Cerebellar cortex (tissue), 1 donor: ENCODE measurements at places on chromosomes 11 and 22.
A peak's percentile ranks its signal among the peaks of the same experiment; 100 is the strongest.

GRCh38 chr22:43479301-43479950 lies 67.6 kb downstream of the MPPED1 start:
- no peak for DNase-seq

GRCh38 chr11:118641397-118642019 lies 34.1 kb downstream of the PHLDB1 start:
- DNase-seq = peak; percentile 47

GRCh38 chr11:127055236-127055635 lies 54.7 kb upstream of the KIRREL3 start:
- DNase-seq = no peak

GRCh38 chr11:130100381-130101095 lies 30.8 kb downstream of the APLP2 start:
- no peak for DNase-seq

GRCh38 chr22:41094041-41094593 lies 1.7 kb downstream of the EP300 start:
- DNase-seq = peak; percentile 44

DNA sequence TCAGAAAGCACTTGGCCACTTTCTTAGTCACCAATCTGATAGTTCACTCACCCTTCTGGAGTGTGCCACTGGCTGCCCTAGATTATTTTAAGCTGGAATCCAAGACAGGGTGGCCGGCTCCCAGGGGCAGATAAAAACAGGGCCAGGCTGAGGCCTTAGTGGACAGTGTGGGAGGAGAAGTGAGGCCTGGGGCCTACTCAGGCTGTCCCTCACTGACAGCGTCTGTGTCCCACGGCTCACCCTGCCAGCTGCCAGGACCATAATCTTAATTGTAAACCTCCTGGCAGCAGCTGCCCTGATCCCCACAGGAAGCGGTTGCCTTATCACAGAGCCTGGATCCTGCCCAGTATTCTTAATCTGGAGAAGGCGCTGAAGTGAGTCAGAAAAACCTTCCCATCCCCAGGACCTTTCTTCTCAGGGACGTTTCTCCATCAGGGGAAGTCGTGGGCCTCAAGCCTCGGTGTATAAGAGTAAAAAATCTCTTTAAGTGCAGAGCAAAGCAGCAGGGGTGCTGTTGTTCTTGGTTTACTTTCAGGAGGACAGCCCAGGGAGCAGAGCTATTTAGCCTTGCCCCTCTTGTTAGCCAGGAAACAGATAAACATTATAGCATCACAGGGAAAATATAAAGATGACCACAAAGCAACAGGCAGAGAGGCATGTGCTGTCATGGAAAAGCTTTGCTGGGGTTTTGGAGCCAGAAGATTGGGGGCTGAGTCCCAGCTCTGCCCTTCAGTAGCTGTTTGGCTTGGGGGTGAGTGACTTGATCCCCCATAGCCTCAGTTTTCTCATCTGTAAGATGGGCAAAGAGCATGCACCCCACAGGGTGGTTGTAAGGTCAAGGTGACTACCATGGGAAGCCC lies 39.6 kb downstream of the TSPAN18 start:
- DNase-seq = no peak

GRCh38 chr22:36922711-36923110 lies 9.3 kb downstream of the CSF2RB start:
- DNase-seq = no peak

- DNase-seq = no peak
These were observed 9.4 kb downstream of the DPP3 start for GRCh38 chr11:66489636-66490035.

- no peak for DNase-seq
These were observed 1.7 kb upstream of the PARVA start for GRCh38 chr11:12375720-12376119.

DNA sequence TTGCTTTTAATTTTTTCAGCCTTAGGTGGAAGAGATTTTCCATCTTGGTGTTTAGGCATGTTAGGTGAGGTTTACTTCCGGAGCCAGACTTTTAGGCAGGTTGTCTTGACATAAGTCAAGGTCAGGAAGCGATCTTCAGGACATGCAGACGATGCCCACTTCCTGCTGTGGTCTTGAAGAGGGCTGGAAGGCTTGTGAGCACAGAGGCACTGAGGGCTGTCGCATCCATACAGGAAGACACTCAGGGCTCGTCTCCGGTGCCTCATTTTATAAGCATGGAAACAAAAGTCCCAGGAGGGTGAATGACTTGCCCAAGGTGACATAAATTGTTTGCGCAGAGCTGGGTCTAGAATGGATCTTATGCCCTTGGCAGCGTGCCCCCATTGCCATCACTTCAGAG lies 30.8 kb downstream of the MARK2 start:
- no peak for DNase-seq

DNA sequence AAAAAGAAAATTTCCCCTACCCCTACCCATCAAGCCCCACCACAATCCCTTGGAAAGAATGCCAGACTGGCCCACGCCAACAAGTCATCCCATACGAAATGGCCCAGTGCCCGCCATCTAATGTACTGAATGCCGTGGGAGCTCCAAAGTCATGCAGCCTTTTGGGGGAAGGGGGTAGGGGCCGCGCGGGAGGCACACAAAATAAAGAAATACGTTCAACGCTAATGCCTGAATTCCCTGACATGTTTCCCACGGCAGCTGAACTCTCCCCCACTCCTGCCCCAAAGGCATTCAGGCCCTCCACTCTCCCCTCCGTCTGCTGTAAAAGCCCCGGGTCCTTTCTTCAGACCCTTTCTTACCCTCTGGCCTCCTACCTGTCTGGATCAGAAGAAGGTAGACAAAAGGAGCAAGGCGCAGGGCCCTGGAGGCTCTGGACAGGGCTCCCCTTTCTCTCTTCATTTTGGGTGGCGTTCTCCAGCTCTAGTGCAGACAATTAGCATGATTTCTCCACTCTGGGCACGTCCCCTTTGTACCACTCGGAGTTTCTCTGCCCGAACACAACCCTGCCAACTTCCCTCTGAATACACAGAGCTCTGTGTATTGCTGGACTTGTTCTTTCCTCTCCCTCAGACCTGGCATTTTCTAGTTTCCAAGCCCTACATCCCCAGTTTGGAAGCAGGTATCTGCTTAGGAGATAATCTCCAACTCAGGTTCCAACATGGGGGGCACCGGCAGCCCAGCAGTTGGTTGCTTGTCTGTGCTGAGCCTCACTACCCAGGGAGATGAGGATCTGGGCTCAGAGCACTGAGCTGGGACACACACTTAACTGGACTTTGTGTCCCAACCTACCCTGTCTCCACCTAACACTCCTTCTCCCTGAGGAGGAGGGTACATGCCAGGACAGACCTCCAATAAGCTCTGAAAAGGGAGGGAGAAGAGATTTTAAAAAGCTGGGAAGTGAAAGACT lies at the start of gene HEPACAM:
HEPACAM (minus strand) TSS at position 500 of the 967 bp plus-strand sequence; CDS start at position 459, 41 bp downstream.
- peak; percentile 14 for DNase-seq

- DNase-seq = no peak
These were observed 86.3 kb upstream of the CRYBB3 start for GRCh38 chr22:25113316-25113721.

DNA sequence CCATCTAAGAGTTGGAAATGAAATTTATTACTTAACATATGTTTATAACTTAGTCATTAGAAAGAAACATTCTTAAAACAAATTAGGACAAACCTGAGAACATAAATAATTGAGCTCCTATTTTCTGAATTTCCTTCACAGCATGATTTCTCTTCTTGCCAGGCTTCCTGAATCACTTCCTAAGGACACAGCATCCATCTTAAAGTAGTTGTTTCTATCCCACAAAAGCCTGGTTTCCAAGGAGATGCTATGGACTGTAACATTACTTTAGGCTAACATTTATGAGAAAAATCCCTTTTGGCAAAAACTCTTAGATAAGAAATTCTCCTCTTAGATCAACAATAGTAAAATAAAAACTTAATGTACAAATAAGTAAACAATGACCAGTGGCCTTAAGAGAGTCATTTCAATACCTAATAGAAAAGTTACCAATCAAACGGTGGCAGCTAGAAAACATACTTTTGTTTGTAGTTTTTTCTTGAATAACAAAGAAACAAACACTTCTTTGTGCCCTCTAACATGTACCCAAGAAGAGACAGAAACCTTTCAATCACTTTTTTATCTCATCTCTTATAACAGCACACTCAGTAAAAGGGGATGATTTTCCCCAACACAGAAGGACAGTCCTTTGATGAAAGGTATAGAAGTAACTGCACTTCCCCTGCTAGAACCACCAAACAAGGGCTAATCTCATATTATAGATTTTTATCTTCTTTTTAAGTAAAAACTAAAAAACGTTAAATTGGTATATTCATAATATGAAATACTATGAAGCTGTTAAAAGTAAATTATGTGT lies 74.5 kb downstream of the TTC28 start:
- DNase-seq = no peak

GRCh38 chr11:9806946-9807687 lies 143.2 kb downstream of the SWAP70 start:
- DNase-seq = no peak

DNA sequence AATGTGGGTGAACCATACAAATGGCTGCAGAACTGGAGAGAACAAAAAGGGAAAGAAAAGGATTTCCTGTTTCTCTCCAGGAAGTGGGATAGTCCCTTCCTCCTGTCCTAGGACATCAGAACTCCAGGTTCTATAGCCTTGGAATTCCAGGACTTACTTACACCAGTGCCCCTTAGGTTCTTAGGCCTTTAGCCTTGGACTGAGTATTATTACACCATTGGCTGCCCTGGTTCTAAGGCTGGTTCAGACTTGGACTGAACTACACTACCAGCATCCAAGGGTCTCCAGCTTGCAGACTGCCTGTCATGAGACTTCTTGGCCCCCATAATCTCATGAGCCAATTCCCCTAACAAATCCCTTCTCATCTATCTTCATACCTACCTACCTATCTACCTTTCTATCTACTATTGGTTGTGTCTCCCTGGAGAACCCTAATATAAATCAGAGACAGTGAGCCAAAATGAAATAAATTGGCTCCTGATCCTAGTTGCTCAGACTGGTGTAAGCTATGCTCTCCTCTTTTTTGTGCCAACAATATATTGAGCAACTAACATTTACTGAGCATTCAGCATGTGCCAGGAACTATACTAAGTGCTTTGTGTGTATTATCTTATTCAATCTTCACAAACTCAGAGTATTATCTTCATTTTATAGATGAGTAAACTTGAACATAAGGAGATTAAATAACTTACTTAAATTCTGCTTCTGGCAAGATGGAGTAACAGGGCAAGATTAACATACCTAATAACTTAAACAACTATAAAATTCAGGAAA lies 303.7 kb downstream of the TTC28 start:
- DNase-seq = no peak

DNA sequence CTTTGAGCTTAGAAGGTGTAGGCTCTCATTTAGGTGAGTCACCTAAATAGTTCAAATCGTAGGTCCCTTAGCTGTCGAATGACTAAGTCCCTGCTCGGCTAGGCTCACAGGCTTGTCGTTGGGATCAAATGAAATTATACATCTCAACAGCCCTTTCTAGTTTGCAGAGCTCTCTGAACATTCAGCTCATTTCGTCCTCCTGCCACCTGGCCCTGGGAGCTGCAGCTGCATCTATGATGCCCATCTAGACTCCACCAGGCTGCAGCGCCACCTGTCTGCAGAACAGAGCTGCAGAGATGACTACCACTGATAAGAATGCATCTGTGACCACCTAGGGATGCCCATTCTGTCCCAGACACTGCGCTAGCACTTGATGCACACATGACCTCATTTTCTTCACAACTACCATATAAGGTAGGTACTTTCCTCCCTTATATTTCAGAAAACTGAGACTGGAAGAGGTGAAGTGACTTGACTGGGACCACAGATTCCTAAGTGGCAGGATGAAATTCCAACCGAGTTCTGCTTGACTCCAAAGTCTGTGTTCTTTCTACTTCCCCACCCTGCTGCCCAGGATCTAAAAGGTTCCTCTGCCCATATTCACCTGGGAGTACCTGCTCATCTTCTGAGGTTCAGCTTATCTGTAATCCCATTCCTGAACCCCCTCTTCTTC lies 141.1 kb upstream of the NARS2 start:
- DNase-seq = peak; percentile 30

GRCh38 chr11:85021058-85021457 lies 606.1 kb downstream of the DLG2 start:
- no peak for DNase-seq

DNA sequence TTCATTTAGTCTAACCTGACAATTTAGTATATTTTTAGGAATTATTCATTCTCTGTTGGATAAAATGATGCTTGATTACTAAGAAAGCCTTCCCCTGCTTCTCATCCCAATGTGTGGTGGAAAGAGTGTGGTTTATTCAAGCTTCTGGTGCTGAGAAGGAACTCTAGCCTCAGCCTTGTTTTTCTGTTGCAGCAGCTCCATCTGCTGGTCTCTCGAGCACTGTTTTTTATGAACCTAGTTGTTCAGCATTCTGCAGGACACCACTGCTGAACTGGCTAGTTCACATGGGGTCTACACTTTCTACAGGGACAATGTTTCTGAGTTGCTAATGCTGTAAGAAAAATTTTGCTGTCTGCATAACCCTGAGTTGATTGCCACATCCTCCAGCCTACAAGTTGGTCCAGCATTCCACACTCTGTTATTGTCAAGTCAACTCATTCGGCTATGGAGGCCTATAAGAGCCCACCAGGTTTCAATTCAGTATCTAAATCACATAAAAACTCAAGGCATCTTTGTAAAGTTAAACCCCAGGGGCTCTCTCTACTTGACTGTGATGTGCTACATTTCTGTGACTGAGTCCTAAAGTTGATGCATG lies 14.3 kb downstream of the OR2AG2 start:
- peak; percentile 73 for DNase-seq

DNA sequence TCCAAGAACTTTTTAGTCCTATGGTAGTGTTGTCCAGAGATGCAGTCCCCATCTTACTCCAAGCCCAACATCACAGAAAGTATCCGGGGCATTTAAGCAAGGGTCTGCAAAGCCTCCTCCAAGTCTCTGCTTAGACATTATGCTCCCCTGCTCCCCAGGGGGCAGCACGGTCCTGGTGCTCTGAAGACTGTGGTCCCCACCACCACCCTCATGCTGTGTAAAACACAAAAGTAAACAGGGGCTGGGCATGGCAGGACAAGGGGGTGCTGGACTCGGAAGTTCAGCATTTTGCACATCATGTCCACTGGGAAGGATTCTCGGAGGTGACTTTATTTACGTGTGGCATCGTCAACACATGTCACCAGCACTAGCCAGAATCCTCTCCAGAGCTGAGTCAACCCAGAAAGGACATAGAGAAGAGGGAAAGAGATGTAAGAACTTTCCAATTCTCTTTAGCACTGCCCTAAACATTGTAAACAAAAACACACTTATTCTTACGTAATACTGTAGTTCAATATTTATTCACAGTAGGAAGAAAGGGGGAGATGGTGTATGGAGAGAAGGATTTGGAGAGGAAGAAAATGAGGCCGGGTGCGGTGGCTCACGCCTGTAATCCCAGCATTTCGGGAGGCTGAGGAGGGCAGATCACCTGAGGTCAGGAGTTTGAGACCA lies 37.7 kb downstream of the TCIRG1 start:
- no peak for DNase-seq

- DNase-seq = no peak
These were observed 30.2 kb upstream of the HMGXB4 start for GRCh38 chr22:35226958-35227647.

GRCh38 chr11:133677387-133677786 lies 145.1 kb upstream of the OPCML start:
- DNase-seq = no peak

GRCh38 chr22:46531581-46532175 lies 5.7 kb downstream of the CELSR1 start:
- DNase-seq = no peak
